Neuronal stem cell (in vitro differentiated cells): ENCODE measurements at places on chromosomes 2 and 18.

DNA sequence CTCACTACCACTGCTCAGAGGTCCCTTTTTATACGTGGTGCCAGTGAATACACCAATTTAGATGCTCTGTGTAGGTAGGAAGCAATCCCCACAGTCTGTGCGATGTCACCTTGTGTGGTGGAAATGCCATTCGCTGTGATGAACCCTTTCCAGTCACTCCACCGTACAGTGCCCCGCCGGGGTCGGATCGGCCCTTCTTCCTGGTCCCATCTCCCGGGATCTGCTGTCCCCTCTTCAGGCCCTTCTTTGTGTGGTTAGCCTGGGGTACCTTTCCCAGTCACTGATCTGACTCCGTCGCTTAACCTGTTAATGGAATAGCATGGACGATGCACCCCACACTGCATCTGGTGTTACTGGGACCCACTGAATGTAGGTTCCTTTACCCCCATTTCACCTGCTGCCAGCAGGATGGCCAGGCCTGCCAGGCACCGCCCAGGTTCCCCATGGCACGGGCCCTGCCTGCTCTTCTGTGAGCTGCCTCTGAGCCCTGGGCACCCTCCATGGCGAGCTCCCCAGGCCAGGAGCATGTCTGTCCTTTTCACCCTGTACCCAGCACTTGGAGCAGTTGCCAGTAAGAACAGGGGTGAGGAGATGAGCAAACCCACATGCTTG is 18.0 kb downstream of the TWIST2 start:
- DNase-seq, result no peak

- no peak for DNase-seq
These were observed 7.0 kb downstream of the TNS1 start for GRCh38 chr2:217995731-217996231.

DNA sequence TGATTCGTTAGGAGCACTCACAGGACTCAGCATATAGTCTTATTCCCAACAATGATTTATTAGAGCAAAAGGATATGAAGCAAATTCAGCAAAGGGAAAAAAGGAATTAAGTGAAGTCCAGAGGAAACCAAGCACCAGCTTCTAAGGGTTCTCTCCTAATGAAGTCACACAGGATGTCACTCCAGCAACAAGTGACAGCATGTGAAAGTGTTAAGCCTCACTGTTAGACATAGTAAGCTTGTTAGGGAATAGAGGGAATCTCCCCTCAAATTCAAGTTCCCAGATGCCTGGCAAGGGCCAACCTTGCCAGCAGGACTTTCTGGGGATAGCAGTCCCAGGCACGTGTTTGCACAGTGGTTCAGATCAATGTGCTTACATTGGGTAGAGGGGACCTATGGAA is 4.4 kb upstream of the SLC30A6 start:
- no peak for DNase-seq

GRCh38 chr2:163713534-163714311 is 22.1 kb downstream of the FIGN start:
- DNase-seq, result no peak

GRCh38 chr2:47534179-47534919 is 131.4 kb downstream of the MSH2 start:
- DNase-seq, result peak; percentile 27

GRCh38 chr2:38876407-38876806 is 631 bp downstream of the MORN2 start:
- DNase-seq, result no peak

DNA sequence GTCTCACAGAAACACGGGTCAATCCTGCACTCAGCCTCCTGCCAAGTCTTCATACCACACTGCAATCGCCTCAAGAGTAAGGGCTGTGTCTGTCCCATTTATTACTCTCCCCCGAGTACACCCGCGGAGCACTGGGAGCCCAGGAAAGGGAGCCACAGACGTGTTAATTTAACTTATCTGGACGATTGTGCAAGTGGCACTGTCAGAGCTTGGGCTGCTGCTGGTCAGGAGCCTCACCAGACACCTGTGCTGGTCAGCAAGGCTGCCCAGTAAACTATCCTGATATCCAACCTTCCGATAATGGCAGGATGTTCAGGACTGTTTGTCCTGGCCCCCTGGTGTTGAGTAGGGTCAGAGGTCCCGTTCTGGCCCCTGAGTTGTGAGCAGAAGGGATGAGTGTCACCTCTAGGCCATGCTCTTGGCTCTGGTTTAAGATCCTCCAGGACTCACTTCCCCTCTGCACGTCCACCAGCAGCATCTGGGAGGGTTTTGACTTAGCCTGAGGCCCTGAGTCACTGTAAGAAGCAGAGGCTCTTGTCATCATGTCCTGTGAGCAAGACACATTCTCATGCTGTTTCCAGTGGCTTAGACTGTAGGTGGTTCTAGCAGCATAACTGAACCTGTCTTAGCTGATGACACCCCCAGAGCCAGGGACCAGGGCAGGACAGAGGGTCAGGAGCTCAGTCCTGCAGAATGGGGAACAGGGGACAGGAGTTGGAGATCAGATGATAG is 82.5 kb upstream of the ARL4C start:
- DNase-seq, result no peak

GRCh38 chr2:61326423-61326822 is 144.5 kb downstream of the USP34 start:
- no peak for DNase-seq

DNA sequence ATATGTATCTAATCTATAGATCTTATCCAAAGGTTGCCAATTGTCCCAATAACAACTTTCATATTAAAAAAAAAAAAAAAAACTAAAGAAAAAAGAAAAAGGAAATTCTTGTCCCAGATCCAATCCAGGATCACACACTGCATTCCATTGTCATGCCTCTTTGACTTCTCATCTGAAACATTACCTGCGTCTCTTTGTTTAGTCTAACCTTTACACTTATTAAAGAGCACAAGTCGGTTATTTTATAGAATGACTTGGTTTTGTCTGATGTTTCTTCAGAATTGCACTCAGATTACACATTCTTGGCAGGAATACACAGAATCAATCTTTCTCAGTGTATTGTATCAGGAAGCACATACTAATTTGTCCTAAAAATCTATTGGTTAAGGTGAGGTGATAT is 392.5 kb upstream of the KLHL29 start:
- DNase-seq, result no peak

GRCh38 chr2:5373200-5373599 is 319.0 kb upstream of the SOX11 start:
- peak; percentile 86 for DNase-seq

DNA sequence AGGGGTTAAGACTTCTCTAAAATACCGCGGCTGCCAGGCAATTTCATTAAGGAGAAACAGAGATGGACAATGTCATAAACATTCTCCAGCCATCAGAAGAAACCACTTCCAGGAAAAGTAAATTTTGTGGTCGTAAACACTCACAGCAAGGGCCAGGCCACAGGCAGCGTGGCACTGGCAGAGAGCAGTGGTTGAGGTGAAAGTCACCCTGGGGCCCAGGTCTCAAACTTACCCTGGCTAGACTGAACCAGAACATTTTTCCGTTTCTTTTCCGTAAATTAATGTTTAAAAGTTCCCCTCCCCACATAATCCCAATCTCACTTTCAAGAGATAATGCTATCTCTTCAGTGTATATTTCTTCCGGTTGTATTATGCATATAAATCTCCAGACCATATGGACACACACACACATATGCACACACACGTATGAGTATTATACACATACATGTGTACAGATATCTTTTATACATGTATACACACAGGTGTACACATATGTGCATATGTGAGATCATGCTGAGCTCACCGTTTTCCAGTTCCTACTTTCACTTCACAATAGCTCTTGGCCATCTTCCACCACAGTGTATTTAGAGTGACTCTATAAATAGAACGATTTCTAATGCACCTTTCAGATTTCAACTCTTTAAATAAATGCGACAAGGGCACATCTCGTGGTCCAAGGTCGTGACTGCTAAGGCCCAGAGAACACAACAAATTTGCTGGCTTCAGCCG is 90.1 kb downstream of the MALT1 start:
- DNase-seq, result no peak

DNA sequence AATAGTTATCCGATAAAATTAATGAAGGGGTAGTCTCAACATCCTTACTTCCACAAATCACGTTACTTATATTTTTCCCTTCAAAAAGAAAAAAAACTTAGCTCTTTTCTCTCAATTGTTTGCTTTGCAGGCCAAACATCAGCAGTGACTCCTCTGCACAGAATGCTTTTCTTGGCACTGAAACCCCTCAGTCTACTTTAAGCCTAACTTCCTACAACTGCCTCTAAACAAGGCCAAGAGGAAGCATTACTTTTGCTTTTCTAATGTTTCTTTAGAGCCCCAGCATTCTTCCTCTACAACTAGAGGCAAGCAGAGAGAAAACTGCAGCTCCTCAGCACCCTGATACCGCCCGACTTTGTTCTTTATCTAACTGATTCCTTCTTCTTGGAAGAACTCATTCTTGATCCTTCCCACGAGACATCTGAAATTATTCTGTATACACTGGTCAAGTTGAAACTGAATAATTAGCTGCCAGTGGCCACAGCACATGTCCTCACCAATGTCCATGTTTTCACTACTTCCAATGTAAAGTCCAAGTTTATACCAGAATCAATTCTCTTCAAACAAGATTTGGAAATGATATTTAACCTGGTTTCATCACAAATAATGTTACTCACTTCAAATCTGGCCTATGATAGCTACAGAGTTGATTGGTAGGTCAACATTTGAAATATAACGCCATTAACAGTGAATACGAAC is 55.3 kb downstream of the DTNB start:
- DNase-seq, result no peak

GRCh38 chr2:36780231-36780839 is 83.8 kb downstream of the VIT start:
- DNase-seq, result peak; percentile 38

DNA sequence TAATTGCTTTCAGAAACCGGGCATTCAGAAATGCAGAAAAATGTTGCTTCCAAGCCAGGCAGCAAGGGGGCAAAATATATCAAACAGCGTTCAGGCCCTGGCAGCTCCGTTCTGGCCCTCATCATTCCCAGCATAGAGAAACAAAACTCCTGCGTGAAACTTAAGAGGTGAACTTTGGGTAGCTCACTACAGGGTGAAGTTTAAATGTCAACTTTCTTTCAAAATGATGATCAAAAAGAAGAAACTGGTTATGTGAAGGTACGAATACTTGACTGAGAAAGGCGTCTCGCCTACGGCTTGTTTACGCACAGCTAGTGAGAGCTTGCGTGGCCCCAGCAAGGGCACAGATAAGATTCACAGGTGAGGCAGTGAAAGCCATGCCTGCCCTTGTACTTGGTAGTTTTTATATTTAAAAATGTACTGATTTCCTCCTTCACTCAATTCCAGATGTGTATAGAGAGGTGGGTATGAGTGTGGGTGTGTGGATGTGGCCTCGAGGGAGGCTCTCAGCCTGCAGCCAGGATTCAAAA is 127.5 kb downstream of the NFATC1 start:
- DNase-seq, result no peak

DNA sequence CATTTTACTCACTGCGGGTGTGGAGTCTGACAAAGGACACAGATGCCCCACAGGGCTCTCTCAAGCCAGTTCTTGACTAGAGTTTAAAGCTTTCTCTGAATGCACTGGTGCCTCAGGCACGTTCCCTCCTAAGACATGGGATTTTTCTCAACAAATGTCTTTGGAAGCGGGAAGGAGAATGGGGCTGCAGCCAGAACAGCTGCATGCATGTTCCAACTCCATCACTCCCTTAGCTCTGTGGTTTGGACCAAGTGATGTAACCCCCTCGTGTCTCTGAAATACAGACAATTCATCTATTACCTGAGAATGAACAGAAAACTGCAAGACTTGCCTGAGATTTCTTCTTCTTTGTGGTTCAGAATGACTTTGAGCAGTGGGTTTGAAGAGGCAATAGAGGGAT is 141.7 kb upstream of the SERPINE2 start:
- DNase-seq, result no peak

DNA sequence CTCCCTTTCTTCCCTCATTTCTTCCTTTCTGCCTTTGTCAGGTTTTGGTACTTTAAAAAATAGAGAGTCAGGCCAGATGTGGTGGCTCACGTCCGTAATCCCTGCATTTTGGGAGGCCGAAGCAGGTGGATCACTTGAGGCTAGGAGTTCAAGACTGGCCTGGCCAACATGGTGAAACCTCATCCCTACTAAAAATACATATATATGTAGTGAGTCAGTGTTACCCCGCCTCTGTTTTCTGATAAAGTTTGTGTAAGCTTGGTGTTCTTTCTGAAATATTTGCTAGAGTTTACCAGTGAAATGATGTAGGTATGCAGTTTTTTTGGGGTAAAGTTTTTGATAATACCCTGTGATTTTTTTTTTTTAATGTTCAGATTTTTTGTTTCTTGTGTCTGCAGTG is 58.8 kb downstream of the DGKD start:
- no peak for DNase-seq

DNA sequence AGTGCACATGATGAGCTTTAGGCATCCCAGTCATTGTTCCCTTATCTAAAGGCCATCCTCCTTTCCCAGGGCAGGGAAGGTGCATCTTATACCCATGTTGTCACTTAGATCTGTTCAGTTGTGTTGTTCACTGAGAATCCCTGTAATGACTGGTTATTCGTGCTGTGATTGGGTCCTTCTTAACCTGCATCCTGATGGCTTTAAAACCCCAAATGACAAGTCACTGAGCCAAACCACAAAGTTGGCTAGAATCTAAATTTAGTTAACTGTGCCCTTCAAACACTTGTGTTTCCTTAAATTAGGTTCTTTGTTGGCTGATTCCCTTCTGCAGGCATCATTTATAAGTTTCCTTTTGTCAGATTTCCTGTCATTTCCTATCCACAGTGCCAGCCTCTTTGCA is 58.5 kb upstream of the SLC16A14 start:
- no peak for DNase-seq

DNA sequence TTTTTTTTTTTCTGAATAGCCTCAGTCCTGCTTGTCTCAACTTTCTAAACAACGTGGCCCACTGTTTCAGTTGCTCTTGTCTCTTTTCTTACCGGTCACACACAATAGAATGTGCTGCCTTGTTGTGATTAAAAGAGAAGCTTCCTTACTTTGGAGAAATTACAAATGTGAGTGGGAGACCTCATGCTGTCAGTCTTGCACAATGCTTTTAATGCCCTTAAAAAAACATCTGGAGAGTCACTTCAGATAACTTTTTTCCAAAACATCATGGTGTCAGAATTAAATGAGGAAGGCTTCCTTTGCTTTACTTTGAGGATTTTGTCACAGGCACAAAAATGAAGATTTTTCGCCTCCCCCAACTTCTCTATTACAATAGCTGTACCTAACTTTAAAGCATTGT is 37.7 kb downstream of the LHCGR start:
- no peak for DNase-seq

- DNase-seq, result no peak
These were observed 76.2 kb downstream of the CDK15 start for GRCh38 chr2:201882353-201883090.

DNA sequence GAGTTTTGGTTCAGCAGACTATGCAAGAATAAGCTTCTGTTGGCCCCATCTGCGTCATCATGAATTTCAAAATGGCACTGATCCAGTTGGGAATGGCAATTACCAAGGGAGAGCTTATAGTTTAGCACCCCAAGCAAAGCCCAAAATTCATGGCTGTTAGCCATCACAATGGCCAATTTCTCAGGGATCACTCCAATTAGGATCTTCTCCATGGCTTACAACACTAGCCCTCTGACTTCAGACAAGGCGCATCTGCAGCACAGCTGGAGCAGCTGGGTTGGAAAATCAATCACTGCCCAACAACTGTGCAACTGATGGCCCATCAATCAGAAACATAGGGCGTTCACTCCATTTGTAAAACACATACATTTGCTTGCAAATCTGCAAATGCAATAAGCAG is 273.6 kb downstream of the SRBD1 start:
- DNase-seq, result no peak
